ENCODE measurements at places on chromosomes 1 and 21.

- DNase-seq: no peak
Observed at GRCh38 chr21:45562402-45562801, 20.2 kb upstream of the SLC19A1 start.

GRCh38 chr1:52393174-52393573 lies 11.0 kb downstream of the ORC1 start:
- DNase-seq: no peak

GRCh38 chr1:117176579-117176978 lies 34.1 kb downstream of the VTCN1 start:
- DNase-seq: no peak

- DNase-seq: no peak
Observed at GRCh38 chr1:234581063-234581714, 28.8 kb downstream of the IRF2BP2 start.

DNA sequence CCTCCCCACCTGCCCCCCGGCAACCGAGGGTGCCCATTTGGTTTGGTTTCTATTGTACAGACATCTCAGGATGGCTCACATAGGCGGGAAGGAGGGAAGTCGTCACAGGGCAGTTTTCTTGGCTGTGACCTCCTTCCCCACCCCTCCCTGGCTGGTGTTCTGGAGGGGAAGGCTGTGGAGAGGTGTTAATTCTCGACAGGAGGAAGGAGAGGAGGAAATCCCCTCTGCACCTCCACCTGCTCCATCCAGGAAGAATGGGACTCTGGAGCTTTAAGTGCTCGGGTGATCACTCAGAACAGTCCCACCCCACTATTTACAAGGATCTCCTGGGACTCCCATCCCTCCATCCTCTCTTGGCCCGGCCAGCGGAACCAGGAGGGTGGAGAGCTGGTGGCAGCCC lies 7.6 kb downstream of the MEX3A start:
- no peak for DNase-seq

GRCh38 chr1:166947398-166948043 lies 27.8 kb downstream of the ILDR2 start:
- no peak for DNase-seq

GRCh38 chr1:8460132-8460544 lies 142.2 kb downstream of the SLC45A1 start:
- DNase-seq: no peak

DNA sequence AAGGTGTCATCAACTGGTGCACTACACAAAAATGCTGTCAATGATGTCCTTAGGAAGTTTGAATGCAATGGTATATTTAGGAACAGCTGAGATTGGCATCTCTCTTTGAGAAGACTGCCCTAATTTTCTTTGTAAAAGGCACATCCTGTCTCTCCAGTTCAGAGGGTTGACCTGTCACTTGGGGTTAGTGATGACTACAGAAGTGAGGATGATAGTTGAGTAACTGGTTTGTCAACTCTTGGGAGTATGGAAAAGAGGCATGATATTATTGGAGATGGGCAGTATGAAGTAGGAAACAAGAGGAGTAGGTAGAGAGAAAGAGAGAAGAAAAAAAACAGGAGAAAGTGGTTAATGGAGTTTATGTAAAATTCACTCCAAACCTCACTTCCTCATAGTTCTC lies 40.4 kb upstream of the PIGC start:
- DNase-seq: no peak

GRCh38 chr1:177274687-177275211 lies 104.0 kb downstream of the BRINP2 start:
- DNase-seq: no peak

DNA sequence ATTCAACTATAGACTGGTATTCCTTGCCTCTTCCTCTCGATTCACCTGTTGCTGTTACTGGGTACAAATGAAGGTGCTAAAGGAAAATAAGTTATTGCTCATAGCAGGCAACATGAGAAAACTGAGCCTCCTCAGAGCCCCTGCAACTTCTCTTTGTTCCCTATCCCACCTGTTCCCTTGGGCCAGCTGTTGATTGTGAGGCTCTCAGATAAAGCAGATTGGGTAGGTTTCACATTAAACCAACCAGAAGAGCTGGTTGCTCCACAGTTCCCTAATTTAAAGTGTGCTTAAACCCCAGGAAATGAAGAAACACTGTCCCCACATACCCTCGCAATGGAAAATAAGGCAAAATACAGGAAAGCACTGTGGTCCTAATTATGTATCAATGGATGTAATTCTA lies 4.8 kb downstream of the DEDD start:
- no peak for DNase-seq

DNA sequence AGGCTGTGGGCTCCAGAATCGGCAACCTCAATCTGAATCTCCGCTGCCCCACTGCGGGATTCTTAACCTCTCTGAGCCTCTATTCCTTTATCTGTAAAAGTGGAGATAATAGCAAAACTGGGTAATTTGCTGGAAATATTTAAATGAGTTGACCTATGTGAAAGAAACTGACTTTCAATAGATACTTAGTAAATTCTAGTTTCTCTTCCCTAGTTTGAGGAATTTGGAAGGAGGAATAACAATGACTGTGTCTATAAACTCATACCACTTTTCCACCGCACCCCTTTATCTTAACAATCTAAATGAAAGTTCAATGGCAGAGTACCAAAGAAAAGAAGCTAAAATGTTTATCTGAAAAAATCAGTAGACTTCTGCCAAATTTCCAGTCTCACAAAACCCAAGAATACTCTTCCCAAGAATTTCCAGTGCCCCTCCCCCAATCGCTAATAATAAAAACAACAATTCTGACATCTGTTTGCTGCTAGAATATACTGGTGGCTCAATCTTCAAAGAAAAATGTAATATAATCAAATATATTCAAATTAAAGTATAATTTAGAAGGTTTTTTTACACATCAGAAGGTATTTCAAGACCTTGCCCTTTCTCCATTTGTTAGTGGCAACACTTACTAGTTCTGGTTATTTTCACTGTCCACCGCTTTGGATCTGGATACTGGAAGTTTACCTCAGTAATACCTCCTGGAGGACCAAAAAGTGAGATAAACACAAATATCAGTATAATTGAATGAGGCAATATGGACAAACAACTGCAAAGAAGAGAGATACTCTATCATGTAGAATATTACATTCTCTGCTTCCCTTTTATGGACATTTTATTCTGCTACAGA lies 171.2 kb downstream of the LTN1 start:
- no peak for DNase-seq

DNA sequence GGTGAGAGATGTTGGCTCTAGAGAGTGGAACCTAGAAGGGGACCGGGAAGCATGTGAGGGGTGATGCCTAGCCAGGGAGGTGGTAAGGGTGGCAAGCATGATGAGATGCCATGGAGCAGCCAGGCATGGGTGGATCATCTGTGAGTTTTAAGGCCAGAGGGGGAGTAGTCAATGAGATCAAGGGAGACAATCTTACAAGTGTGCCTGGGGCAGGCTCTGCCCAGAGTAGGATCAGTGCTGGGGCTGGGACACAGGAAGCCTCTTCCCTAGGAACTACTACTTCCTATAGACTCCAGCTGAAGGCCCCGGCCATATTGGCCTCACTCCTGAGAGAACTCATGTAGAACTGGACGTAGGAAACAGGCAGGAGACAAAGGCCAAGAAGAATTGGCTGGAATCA lies 192.4 kb upstream of the CSF3R start:
- DNase-seq: no peak

DNA sequence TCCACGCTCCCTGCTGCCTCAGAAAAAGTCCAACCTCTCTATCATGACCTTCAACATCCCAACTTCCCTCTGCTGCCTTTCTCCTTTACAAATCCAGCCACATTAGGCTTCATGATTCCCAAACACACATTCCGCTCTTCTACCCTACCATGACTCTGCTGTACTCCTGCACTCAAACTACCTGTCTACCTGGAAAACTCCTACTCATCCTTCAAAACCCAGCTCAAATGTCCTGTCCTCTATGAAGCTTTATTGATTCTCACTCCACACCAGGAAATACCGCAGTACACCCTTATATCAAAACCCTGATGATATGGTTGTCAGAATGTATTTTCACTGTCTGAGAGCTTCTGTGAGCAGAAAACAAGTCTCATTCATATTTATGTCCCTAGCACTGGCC lies 8.9 kb downstream of the ARHGEF19 start:
- DNase-seq: no peak

DNA sequence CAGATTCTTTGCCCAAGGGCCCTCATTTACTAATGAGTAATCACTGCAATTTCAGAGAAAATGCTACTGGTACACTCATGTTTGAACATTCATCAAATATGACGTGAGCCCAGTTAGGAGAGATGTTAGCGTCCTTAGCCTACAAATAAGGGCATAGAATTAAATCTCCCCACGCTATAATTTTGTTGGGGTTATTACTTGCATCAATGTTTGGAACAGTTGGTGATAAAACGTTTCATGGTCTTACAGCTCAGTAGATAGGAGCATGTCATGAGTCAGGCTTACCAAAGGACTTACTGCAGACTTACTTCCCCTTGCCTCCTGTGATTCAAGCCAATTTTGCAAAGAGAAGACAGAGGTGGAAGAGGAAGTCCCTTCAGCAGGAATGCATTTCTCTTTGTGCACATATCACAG lies 304.0 kb downstream of the KIF26B start:
- no peak for DNase-seq

GRCh38 chr1:79741720-79742421 lies 735.3 kb upstream of the ADGRL4 start:
- DNase-seq: no peak

- no peak for DNase-seq
Observed at GRCh38 chr1:232168508-232168907, 461.4 kb downstream of the SIPA1L2 start.

GRCh38 chr1:154478639-154479038 lies 23.4 kb upstream of the TDRD10 start:
- DNase-seq: peak; percentile 29

- DNase-seq: no peak
Observed at GRCh38 chr21:14229399-14229798, 13.4 kb downstream of the RBM11 start.

GRCh38 chr1:110504226-110504625 lies 14.7 kb downstream of the KCNA10 start:
- DNase-seq: no peak

- no peak for DNase-seq
Observed at GRCh38 chr21:45098867-45099266, 24.5 kb downstream of the ADARB1 start.

GRCh38 chr1:85494074-85494903 lies 29.3 kb upstream of the DDAH1 start:
- no peak for DNase-seq

GRCh38 chr1:114124644-114125043 lies 29.0 kb downstream of the SYT6 start:
- no peak for DNase-seq

GRCh38 chr21:26451081-26451740 lies 121.9 kb downstream of the CYYR1 start:
- DNase-seq: no peak

- DNase-seq: no peak
Observed at GRCh38 chr21:25297117-25297516, 310.2 kb downstream of the MRPL39 start.

DNA sequence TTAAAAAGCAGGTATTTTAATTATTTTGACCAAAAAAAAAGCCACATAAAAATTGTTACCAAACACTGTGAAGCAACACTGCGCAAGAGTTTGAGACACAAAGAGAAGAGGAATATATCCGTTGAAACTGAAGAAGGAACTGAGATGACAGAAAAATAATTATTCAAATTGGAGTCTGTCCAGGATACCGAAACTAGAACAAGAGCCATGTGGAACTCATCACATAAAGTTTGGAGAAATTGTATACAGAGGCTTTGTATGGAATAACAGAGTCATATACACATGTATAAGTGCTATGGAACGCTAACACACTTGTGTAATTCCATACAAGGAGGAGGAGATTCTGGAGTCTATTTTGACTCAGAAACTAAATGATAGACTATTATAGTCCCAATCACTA lies 675.1 kb upstream of the ADGRL2 start:
- no peak for DNase-seq

- DNase-seq: peak; percentile 88
Observed at GRCh38 chr1:9289090-9289534, 3.6 kb upstream of the SPSB1 start.
